ENCODE measurements at places on chromosomes 1 and 21. TPM values are rescaled to one million over a fixed set of nuclear protein-coding genes. Genes with fewer than 3 reads are reported as not detected.

The TSPAN1 gene
- total RNA-seq: not detected

The GSTM1 gene
- total RNA-seq: not detected

The ZMYM4 gene
- total RNA-seq: 29.0 TPM

GRCh38 chr1:117622726-117623125 lies 16.9 kb downstream of the TENT5C start:
- DNase-seq: no peak

- DNase-seq: peak; percentile 53
Observed at GRCh38 chr1:234933475-234933874, 195.2 kb downstream of the TOMM20 start.

GRCh38 chr1:231613419-231614349 lies 12.9 kb upstream of the DISC1 start:
- DNase-seq: peak; percentile 49
